Pancreas (tissue), 10 donors: ENCODE measurements at places on chromosomes 7 and 10. TPM values are rescaled to one million over a fixed set of nuclear protein-coding genes. Genes with fewer than 3 reads are reported as not detected.

Gene VSTM4
- 1.1 TPM for total RNA-seq

GRCh38 chr10:3415038-3415736 is 242.6 kb upstream of the PITRM1 start:
- H3K4me3 ChIP-seq: no peak overlapping the region
- no peak for DNase-seq
- no peak overlapping the region for H3K27ac ChIP-seq
- H3K36me3 ChIP-seq: no peaks in the 10 kb centered on the region
- no peaks in the 10 kb centered on the region for H3K4me1 ChIP-seq

Gene LMTK2
- 18.3 TPM for total RNA-seq

Gene NEBL
- 15.7 TPM for total RNA-seq

GRCh38 chr10:46239993-46240683 is 46.7 kb upstream of the ANTXRL start:
- H3K27ac ChIP-seq: no peak overlapping the region
- no peak overlapping the region for H3K4me3 ChIP-seq
- H3K27me3 ChIP-seq: no peaks in the 10 kb centered on the region

DNA sequence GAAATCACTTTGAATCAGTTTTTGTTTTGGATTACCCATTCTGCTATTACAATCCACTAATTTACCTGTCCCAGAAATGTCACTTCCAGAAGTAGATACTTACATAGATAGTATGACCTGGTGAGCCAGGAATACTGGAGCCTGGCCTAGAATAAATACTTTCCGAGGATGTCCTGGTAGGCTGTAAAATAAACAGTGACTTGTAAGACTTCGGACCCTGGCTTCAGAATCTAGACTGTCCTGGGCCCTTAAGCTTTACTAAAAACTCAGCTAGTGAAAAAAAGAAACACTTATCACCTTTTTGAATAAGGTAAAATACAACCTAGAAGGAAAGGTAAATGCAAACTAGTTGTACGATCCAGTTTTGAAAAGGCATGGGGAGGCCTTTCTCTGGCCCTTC is 69.5 kb upstream of the AFAP1L2 start:
- no peak for DNase-seq
- H3K4me3 ChIP-seq: no peak overlapping the region
- H3K4me1 ChIP-seq: peaks cover 17% of the 10 kb centered on the region
- no peaks in the 10 kb centered on the region for H3K27me3 ChIP-seq
- H3K27ac ChIP-seq: no peak overlapping the region

DNA sequence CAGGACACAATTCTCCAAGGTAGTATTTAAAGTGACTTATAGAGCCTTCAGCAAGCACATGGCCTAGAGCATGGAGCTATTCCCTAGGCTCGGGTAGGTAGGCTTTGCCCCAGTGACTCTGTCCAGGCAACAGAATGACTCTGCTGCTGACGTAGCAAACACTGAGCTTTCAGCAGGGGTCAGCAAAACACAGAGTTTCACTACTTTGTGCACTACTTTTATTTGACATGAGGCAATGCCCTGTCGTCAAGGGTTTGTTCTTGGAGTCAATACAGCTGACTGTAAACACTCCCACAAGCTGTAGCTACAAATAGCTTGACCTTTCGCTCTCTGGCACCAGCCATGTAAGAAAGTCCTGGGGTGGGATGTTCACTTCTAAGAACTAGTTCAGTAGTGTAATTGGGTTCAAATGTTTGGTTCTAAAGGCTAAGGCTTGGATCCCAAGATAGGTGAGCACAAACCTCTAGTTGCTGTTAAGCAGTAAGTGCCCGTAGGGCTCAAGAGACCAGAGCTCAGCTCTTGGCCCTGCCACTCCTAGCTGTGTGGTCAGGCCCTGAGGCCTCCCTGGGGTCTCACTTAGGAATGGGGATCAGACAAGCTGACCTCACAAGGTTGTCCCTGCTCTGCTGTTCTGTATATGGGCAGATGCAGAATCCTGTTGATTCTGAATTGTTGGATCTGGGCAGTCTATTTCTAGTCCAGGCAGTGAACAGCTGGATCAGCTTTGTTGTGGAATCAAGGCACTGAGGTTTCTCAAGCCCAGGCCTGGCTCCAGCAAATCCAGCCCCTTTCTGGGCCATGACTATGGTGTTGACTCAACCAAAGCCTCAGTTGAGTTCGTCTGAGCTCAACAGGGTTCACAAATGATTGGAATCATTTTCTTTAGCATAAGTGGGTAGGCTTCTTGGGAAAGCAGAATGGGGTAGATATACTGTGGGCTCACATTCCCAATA is 10.7 kb downstream of the NODAL start:
- H3K27ac ChIP-seq: peak overlapping the region; percentile 33
- no peak overlapping the region for H3K4me3 ChIP-seq
- DNase-seq: no peak
- H3K27me3 ChIP-seq: no peaks in the 10 kb centered on the region
- H3K36me3 ChIP-seq: no peaks in the 10 kb centered on the region

Gene TNS3
- total RNA-seq: 99.3 TPM

DNA sequence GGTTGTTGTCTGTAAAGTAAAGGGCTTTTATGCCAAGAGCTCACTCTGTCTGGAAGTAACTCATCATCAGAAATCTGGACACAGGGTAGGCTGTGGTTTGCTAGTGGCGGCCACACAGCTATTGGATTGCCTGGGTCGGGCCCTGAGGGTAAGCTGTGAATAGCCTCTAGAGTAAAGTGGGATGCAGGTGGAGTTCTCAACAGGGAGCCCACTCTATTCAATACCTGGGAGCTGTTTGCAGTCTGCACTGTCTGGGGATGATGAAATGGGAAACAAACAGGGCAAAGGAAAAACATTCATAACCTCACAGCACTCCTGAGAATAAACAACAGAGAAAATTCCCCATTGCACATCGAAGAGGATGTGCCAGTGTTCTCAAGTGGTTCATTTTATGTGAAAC is 582.6 kb downstream of the CALN1 start:
- H3K27ac ChIP-seq: no peak overlapping the region
- H3K27me3 ChIP-seq: no peaks in the 10 kb centered on the region
- H3K4me3 ChIP-seq: no peak overlapping the region
- no peaks in the 10 kb centered on the region for H3K4me1 ChIP-seq
